NCI-H2081 treated with DMSO at 0.1 percent for 48 hours (cell line): ENCODE measurements at places on chromosomes 7 and 10.

- DNase-seq = no peak
These were observed 507.0 kb upstream of the KLF6 start for GRCh38 chr10:4291990-4292389.

DNA sequence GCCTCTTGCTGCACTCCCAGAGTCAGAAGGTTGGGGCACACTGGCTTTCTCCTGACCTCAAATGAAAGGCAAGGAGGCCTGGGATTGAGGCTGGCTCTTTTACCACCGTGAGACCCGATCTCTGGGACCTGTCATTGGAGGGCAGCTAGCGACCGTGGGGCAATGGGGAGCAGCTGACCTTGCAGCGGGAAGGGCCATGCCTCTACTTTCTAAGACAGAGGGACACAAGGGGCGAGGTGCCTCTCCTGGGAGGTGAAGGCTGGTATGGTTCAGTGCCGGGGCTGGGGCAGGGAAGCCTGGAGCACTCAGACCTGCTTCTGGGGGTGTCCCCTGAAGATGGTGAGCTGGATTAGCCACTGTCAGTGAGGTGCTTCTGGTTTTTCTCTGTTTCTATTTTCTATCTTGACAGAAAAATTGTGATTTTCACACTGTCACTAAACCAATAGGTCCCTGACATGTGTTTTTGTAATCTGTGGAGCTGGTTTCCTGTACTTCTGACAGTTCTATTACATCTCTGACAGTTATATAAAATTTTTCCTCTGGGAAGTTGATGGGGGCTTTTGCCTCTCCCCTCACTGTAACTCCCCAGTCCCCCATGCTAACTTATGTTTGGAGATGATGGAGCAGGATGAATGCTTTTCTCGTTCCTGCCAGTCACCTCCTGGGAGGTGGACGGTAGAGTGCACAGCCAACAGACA lies 340.8 kb downstream of the RPS24 start:
- DNase-seq = no peak

DNA sequence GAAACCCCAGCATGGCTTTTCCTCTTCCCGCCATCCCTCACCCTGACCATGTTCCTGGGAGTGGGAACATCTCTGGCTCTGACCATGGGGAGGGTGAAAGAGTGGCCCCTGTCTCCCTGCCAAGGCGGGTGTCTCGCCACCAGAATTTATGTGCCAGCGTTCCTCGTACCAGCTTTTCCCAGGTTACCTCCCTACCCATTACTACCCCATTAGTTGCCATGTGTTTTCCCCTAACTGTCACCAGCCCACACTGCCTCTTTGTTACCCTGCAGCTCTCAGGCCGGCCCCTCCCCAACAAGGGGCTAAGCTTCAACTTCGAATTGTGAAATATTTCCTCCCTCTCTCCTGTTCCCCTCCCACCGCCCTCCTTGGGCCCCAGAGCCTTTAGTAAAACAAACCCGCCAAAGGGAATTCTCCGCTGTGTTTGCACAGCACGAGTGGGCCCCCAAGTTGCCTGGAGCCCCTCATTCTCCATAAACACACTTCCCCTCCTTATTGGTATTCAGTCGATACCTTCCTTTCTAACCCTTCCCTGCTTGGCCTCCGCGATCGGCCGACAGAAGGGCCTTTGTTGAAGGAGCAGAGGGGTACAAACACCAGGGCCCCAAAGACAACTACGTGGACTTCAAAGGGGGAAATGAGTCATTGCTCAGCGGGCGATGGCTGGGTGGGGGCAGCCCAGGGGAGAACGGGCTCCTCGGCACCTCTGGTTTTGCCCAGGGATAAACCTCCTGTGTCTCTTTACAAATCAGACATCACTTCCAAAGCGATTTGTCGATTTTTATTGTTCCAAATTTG lies 45.5 kb downstream of the SLIT1 start:
- no peak for DNase-seq

- DNase-seq = no peak
These were observed 9.0 kb upstream of the POR start for GRCh38 chr7:75905785-75906604.

GRCh38 chr10:23337616-23338015 lies 7.0 kb downstream of the C10orf67 start:
- DNase-seq = no peak

- no peak for DNase-seq
These were observed 190.2 kb downstream of the TNS3 start for GRCh38 chr7:47391726-47392125.

- no peak for DNase-seq
These were observed 18.3 kb downstream of the ZDHHC16 start for GRCh38 chr10:97464226-97464625.
